Activated T-cell treated with anti-CD3 and anti-CD28 coated beads, Interleukin-2, amount 50 U/mL, for 72 hours (primary cell): ENCODE measurements at places on chromosomes 1 and 21.

DNA sequence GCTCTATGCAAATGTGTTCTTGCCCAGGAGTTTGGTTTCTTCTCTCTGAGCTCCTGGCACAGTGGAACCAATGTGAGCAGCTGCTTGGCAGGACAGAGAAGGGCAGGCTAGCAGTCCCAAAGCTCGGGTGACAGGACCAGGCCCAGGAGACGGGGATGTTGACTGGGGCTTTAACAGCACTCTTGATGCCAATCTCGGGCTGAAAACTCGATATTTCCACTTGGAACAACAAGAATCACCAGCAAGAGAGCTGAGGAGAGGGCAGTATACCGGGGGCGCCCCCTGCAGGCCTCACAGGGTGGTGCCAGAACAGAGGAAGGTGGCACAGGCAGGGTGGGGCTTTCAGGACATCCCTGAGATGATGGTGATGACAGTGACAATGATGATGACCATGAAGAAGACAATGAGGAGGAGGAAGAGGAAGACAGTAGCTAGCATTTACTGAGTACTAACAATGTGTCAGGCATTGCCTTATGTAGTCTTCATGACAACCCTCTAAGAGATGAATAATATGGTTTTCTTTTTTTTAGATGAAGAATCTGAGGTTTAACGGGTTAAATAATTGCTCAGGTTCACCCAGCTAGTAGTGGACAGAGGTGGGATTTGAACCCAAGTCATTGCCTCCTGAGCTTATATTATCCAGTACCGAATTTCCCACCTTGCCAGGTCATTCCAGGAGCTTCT is 2.7 kb upstream of the KCNJ9 start:
- DNase-seq = peak; percentile 80

GRCh38 chr1:4657960-4658541 is 3.6 kb downstream of the AJAP1 start:
- no peak for DNase-seq

GRCh38 chr1:208465266-208465665 is 221.1 kb upstream of the PLXNA2 start:
- DNase-seq = no peak

- DNase-seq = no peak
Measured at GRCh38 chr1:159851407-159851806, 11.1 kb downstream of the VSIG8 start.

GRCh38 chr1:245375789-245376460 is 221.1 kb downstream of the KIF26B start:
- peak; percentile 7 for DNase-seq

GRCh38 chr1:210340841-210341240 is 12.1 kb downstream of the HHAT start:
- no peak for DNase-seq

- no peak for DNase-seq
Measured at GRCh38 chr1:185159966-185160365, 3.0 kb downstream of the SWT1 start.

DNA sequence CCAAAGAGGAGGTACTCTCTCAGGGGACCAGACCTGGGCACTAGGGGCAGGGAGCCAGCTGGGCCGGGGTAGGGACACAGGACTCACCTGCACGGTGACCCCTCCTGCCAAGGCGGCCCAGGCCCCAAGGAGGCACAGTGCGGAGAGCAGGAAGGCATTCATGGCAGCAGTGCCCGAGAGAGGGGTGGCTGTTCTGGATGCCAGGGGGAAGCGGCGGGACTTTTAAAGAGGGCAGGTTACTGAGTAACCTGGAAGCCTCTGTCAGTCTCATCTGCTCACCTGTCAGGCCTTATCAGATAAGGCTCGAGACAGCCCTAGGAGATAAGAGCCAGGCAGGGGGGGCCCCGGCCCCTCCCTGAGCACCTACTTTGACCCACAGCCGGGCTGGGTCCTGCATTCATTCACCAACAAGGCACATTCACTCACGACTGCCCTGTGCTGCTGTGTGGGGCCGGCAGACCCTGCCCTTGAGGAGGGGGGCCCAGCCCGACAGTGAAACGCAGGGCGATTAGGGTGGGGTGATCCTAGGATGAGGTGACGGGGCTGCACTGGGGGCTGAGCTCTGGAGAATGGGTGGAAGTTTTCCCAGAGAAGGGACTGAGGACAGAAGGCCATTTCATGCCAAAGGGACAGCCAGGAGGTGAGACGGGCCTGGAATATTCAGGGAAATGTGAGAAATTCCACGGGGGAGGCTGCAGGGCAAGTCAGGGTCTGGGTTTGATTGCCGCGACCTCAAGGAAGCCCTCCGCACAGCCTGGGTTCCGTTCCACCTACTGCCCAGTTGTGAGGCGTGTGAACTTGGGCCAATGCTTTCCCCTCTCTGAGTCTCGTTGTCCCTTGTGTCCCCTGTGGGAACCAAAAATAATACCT is at the start of gene GUCA2A:
TSS of gene GUCA2A (minus strand) at position 195 of the 870 bp plus-strand sequence. CDS start at position 162, 33 bp downstream.
- DNase-seq = no peak

- DNase-seq = no peak
Measured at GRCh38 chr1:64246294-64246917, 43.0 kb downstream of the UBE2U start.

DNA sequence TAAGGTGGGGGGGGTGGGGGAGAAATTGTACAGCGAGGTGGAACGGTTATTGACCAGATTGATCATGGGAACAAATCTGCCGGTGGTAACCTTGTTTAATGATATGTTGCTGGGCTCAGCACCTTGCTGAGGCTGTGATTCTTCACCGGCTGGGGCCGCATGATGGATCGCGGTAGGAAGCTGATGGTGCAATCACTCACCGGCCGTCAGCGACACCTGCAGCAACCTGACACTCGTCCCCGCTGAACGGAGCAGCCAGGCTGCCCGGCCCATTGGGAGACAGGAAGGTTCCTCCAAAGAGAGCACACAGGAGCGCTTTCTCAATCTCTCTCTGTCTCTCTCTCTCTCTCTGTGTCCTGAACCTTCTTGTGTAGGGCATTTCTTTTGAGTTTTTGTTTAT is 128.5 kb upstream of the RRP15 start:
- no peak for DNase-seq

- no peak for DNase-seq
Measured at GRCh38 chr1:183304440-183305107, 113.6 kb downstream of the NMNAT2 start.

DNA sequence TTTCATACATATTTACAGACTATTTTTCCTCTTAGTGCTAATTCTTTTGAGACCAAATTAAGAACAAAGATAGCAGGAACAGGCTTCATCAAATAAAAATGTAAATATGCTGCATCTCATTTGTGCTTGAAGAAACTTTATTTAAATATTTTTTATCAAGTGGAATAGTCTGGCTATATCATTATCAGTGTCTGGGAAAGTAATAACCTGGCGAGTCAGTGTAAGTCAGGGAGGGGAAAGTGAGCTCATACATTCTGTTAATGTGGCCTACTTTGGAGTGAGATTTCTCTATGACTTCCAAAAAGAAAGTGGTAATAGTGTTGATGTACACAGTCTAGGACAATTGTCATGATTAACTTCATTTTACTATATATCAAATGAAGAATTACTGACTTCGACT is 1045.1 kb downstream of the ADGRL2 start:
- DNase-seq = no peak

DNA sequence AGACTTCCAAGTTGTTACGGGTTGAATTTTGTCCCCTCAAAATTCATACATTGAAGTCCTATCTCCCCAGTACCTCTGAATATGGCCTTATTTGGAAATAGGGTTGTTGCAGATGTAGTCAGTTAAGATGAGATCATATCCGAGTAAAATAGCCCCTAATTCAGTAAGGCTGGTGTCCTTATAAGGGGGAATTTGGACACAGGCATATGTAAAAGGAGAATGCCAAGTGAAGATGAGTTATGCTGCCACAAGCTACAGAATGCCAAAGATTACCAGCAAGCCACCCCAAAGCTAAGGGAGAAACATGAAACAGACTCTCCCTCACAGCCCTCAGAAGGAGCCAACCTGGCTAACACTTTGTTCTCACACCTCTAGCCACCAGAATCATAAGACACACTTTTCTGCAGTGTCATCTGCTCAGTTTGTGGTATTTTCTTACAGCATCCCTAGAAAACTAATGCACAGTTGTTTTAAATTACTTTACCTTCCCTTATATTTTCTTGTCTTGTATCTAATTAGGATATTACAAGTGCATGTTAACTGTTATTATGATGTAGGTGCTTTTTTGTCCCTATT is 43.3 kb upstream of the PRDX6 start:
- DNase-seq = no peak

- DNase-seq = no peak
Measured at GRCh38 chr1:14339288-14339687, 259.2 kb upstream of the KAZN start.

DNA sequence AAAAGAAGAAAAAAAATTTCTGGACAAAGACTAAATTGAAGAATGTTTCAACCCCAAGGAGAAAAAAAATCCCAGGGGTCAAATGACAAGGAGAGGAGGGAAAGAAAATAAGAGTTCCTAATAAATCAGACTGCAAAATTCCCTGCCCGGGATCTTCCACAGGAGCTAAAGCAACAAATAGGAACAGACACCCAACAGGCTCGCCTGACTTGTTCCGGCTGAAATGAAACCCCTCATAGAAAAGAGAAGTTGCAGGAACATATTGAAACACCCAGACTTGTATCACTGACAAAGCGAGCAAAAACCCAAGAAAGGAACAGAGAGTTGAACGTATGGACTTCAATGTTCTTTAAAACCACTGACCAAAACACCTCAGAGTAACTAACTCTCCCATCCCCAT is 123.0 kb downstream of the TIAM1 start:
- no peak for DNase-seq

DNA sequence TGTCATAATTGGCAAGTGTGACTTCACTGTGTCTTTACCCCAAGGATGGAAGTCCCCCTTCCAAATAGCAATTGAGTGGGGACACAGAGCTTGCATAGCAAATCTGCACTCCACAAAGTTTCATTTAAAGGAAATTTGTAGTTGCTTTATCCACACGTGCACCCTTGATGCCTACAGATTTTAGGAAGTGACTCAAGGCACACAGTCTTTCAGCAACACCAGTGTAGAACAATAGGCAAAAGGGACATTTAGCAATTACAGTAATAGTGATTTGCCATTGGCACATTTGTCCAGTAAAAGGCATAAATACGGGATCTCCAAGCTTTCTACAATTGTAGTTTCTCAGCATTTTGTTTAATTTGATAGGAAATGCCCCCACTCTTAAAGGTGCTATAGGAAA is 43.4 kb upstream of the KAZN start:
- DNase-seq = no peak
